Activated CD4-positive, CD25-positive, alpha-beta regulatory T cell (primary cell): ENCODE measurements at places on chromosomes 5 and 9.

- no peak for DNase-seq
These were observed 11.5 kb upstream of the PSIP1 start for GRCh38 chr9:15522130-15522755.

GRCh38 chr5:122458278-122458872 is 146.3 kb downstream of the SNCAIP start:
- no peak for DNase-seq

- no peak for DNase-seq
These were observed 188.3 kb upstream of the NMUR2 start for GRCh38 chr5:152593388-152593787.

- DNase-seq, result no peak
These were observed 474.7 kb downstream of the DIRAS2 start for GRCh38 chr9:90167914-90168313.

- DNase-seq, result no peak
These were observed 208.6 kb downstream of the EPB41L4A start for GRCh38 chr5:112210430-112211005.

- no peak for DNase-seq
These were observed 6.1 kb downstream of the ANXA2R start for GRCh38 chr5:43033841-43034590.

DNA sequence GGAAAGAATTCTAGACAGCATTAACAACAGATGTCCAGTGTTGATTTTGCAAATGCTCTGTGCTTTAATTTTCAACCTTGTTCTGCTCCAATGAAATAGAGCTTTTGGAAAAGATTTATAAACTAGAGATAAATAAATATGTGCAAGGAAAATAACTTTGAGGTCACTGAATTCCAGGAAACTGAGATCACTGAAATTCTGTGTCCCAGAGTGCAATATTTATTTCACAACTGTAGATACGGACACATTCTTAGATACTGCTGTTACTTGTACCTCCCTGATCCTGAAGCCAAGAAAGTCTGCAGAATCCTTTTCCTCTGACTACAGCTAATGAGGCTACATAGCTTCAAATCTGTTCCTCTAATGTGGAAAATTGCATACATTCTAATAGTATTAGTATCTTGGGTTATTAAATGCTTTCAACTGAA is 222.9 kb downstream of the DOCK8 start:
- no peak for DNase-seq
